ENCODE measurements at places on chromosomes 12 and 14.

DNA sequence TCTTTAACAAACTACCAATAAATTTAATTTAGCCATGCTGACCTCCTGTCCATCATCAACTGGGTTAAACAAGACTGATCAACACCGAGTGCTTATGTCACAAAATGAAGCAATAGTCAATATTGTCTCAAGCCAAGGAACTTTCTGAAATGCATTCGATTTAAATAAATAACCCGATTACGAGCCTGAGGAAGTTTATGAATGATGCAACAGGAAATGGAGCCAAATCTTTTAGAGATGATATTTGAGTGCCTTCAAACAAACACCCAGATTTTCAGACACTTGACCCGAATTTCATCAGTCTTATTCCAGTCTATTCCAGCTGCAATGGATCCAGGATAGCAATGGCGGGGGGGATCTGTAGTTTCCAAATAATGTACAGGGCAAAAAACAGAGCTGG lies 27.9 kb downstream of the FAR2 start:
- DNase-seq: no peak

DNA sequence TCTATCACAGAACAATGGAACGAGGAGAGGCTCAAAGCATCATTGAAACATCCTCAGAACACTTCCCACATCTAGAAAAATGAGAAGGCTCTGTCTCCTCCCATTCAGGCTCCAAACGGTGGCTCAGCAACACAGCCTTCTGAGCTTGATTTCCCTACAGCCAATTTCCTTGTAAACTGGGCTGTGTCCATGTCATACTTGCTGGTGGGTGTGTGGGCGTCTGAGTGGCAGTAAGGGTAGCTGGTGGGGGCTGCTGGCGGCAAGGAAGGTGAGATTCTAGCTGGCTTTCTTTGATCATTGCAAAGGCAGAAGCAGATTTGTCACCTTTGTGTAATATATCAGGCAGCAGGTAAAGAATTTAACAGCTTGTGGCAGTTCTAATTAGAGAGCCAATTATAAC lies 163.7 kb downstream of the CALM1 start:
- no peak for DNase-seq

DNA sequence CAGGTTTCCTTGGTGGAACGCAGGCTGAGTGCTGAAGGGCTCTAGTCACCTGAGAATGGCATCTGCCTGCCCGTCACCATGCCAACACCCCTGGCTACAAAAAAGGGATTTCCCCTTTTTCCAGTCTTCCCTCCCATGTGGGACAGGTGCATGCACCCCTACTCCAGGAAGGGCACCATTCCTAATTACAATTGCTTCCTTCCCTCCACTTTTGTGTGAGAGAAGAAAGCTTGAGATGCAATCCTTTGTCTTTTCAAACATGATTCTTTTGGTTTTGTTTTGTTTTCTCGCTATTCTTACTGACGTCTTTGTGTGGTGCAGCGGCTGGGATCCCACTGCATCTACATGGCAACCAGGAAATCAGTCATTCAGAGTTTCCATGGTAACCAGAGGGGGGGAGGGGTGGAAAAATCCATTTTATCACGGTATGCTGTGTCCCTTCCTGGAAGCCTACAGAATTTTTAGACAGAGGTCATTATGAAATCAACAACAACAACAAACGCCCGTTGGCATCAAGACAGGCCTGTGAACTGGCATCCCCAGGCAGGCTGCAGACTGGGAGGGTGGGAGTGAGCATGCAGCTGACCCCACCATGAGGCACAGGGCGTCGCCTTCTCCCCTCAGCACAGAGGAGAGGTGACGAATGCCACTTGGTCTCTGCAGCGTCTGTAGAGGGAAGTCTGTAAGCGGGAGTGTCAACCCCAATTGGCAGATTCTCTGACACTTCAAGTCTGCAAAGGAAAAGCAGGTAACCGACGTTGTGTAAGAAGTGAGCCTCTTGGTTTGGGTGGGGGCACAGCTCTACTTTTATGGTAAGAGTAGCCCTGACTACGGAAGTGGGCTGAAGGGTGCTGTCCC lies 13.6 kb upstream of the GNG2 start:
- DNase-seq: peak; percentile 67

DNA sequence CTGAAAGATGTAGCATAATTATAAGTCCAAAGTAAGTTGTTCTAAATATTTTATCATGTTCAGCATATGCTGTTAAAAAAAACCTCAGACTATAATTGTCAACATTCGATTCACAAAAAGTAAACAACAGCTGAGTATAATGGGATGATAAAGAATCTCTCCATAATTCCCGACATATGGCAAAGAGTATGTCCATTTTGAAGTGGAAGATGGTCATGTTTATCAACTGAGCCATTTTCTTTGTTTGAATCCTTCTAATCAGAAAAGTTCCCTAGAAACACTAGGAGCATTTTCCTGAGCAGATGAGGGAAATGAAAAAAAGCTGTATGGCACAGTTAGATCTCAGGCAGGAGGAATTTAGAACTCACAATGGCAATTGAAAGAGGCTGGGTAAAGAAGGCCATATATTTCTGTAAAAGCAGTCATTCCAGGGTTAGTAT lies 192.1 kb upstream of the AMIGO2 start:
- no peak for DNase-seq

GRCh38 chr14:54309615-54310014 lies 87.2 kb upstream of the CDKN3 start:
- no peak for DNase-seq

DNA sequence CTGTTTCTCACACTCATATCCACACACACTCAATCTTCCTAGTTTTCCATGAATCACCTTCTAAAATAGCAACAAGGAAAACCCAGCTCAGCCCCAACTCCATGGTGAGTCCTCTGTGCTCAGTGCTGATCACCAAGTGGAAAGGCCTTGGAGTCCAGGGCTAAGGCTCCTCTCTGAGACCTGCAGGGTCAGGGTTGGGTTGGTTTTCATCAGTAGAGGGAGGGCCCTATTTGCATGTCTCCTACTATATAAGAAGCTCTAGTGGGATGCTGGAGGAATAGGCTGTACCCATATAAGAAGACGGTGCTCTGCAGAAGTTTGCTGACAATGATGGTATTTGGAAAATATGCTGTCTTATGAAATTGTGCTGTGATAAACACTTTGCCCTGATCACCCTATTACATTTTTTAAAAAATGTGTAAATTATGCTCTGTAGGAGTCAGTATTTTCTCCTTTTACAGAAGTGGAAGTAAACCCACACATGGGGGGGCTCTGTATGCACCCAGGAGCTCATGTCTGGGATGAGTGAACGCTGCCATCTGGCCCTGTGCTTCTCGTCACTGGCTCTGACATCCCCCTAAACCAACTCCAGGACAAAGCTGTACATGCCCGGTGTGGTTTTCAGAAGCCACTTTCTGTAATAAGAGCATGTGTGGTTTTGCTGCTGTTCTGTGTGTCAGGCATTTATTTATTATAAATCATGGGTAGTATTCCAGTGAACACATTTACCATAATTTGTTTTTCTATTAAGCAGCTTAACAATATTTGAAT lies 536.3 kb downstream of the TMEM121 start:
- no peak for DNase-seq

- no peak for DNase-seq
These were observed 1788.7 kb upstream of the FLRT2 start for GRCh38 chr14:83741269-83741668.

All from kidney (tissue), 22 donors.